ENCODE measurements at places on chromosomes 2 and 18. TPM values are rescaled to one million over a fixed set of nuclear protein-coding genes. Genes with fewer than 3 reads are reported as not detected.

DNA sequence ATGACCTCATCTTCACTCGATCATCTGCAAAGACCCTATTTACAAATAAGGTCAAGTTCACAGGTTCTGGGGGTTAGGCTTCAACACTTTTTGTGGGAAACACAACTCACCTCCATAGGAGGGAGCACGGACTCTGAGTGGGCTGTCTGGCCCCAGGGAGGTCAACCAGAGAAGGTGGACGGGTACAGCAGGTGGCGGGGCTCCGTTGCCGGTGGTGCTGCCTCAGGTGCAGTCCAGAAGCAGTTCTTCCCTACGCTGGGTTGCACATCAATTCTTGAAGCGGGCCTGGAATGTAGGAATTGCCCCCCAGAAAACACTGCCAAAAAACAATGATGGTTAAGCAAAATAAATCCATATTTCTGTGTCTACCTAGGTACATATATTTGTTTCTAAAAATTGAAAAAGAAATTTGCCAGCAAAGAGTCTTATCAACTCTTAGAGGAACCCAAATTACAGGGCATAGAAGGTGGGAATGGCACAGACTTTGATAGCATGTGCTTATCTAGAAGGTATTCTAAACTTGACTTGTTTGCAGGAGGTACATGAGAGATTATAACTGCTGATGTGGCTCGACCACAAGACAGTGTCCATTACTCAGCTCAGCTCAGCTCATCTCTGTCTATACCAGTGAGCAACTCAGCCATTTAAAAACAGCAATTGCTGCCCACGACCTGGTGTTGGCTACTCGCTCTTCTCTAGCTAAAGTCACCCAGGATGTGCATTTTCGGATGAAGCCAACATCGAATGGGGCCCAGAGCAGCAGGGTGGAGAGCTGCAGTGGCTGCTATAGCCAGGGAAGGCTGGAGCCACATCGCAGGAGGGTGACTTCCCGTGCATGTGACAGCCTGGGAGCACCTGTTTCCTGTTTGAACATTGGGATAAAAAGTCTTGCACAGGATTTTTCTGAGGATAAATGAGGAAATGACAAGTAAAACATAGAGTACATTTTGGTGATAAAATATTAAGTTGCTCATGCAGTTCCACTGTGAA, 128.7 kb downstream of the RNF144A start:
- no peak overlapping the region for H3K4me3 ChIP-seq
- no peak for DNase-seq
- H3K36me3 ChIP-seq: no peaks in the 10 kb centered on the region
- H3K27me3 ChIP-seq: peaks cover 16% of the 10 kb centered on the region

- H3K27me3 ChIP-seq: no peaks in the 10 kb centered on the region
- no peak overlapping the region for H3K4me3 ChIP-seq
- H3K36me3 ChIP-seq: peaks cover 7% of the 10 kb centered on the region
- no peak for DNase-seq
- H3K27ac ChIP-seq: no peak overlapping the region
These were observed 44.8 kb downstream of the ZAP70 start for GRCh38 chr2:97758131-97758705.

DNA sequence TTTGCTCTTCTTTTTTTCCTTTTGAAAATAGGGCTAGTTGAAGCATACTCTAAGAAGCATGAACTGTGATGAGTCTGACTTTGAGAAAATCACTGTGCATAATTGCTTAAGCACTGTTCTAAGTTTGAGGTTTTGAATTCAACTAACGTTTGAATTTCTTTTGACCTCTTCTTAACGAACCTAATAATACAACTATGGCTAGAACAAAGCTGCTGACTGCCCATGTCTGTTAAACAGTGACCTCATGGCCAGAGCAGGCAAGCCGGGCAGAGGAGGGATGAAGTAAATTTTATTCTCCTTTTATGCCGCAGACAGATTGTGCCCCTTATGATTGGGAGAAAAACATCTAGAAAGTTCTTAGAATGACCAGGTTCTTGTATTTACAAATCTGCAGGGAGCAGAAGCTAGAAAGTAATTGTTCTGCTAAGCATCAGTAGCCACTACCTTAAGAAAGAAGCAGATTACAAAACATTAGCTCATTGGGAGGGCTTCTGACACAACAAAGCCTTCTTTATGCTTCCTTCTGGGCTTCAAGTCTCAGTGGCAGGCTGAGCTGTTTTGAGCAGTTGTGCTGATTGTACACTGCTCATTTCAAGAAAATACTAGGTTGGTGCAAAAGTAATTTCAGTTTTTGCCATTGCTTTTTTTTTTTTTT, 97.8 kb upstream of the RASGRP3 start:
- no peak overlapping the region for H3K27ac ChIP-seq
- no peaks in the 10 kb centered on the region for H3K4me1 ChIP-seq
- H3K4me3 ChIP-seq: no peak overlapping the region
- no peak for DNase-seq
- no peaks in the 10 kb centered on the region for H3K27me3 ChIP-seq
- no peaks in the 10 kb centered on the region for H3K36me3 ChIP-seq

GRCh38 chr2:174574657-174575056, 22.9 kb downstream of the WIPF1 start:
- H3K4me1 ChIP-seq: 0 out of 2 replicates have a peak, but pooled peaks cover 5% of the 10 kb centered on the region
- no peaks in the 10 kb centered on the region for H3K27me3 ChIP-seq
- no peaks in the 10 kb centered on the region for H3K36me3 ChIP-seq
- H3K27ac ChIP-seq: no peak overlapping the region

GRCh38 chr2:217467331-217467730, 535.5 kb downstream of the TNS1 start:
- H3K27ac ChIP-seq: no peak overlapping the region
- DNase-seq: no peak
- H3K27me3 ChIP-seq: no peaks in the 10 kb centered on the region
- no peaks in the 10 kb centered on the region for H3K36me3 ChIP-seq
- no peaks in the 10 kb centered on the region for H3K4me1 ChIP-seq

DNA sequence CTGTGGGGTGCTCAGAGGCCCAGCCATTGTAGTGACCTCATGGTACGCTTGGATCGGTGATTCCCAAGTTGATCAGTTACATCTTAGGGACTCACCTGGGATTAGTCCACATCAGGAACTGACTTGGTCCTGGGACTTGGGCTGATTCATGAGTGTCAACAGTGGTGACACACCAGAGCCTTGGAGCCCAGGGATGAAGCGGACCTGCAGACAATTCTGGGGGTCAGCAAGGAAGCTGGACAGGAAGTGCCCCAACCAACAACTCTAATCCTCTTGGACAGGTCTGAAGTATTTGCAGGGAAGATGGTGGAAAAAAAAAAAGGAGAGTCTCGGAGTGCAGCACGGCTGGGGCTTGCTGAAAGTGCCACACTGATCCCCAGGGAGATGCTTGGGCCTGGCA, 288.6 kb downstream of the PHLPP1 start:
- no peaks in the 10 kb centered on the region for H3K36me3 ChIP-seq
- no peak overlapping the region for H3K4me3 ChIP-seq
- no peak for DNase-seq
- H3K27ac ChIP-seq: no peak overlapping the region
- H3K4me1 ChIP-seq: no peaks in the 10 kb centered on the region
- no peaks in the 10 kb centered on the region for H3K27me3 ChIP-seq

- H3K4me3 ChIP-seq: no peak overlapping the region
- H3K36me3 ChIP-seq: no peaks in the 10 kb centered on the region
- DNase-seq: peak; percentile 56
- peaks cover 36% of the 10 kb centered on the region for H3K4me1 ChIP-seq
These were observed 65.4 kb downstream of the TRPM8 start for GRCh38 chr2:233982421-233983121.

GRCh38 chr2:227906991-227907390, 35.6 kb downstream of the DAW1 start:
- DNase-seq: no peak
- H3K4me1 ChIP-seq: no peaks in the 10 kb centered on the region
- H3K27me3 ChIP-seq: no peaks in the 10 kb centered on the region

- H3K27ac ChIP-seq: peak overlapping the region; percentile 67
- H3K36me3 ChIP-seq: no peaks in the 10 kb centered on the region
- DNase-seq: peak; percentile 96
- H3K4me1 ChIP-seq: peaks cover 69% of the 10 kb centered on the region
- no peak overlapping the region for H3K4me3 ChIP-seq
These were observed 296.3 kb downstream of the DYSF start for GRCh38 chr2:71749671-71750101.

GRCh38 chr2:190440113-190440512, 32.0 kb downstream of the MFSD6 start:
- no peak overlapping the region for H3K4me3 ChIP-seq
- DNase-seq: no peak
- no peaks in the 10 kb centered on the region for H3K27me3 ChIP-seq
- H3K36me3 ChIP-seq: no peaks in the 10 kb centered on the region
- H3K27ac ChIP-seq: no peak overlapping the region

DNA sequence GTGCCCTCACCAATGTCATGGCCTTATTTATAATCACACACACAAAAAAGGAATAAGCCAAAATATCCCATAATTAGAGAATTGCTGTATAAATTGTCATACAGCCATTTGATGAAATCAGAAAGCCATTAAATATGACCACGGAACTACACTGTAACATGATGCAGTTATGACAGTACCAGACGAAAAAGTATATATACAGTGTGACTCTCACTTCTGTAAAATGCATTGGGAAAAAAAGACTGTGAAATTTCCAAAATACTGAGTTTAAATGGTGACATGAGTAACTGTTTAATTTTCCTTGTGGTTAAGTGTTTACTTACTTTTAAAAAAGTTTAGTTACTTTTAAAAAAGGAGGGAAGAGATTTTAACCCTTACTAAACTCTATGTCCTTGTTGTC, 25.4 kb downstream of the UXS1 start:
- no peak overlapping the region for H3K4me3 ChIP-seq
- H3K27ac ChIP-seq: no peak overlapping the region
- H3K4me1 ChIP-seq: peaks cover 17% of the 10 kb centered on the region
- H3K36me3 ChIP-seq: no peaks in the 10 kb centered on the region
- no peak for DNase-seq

DNA sequence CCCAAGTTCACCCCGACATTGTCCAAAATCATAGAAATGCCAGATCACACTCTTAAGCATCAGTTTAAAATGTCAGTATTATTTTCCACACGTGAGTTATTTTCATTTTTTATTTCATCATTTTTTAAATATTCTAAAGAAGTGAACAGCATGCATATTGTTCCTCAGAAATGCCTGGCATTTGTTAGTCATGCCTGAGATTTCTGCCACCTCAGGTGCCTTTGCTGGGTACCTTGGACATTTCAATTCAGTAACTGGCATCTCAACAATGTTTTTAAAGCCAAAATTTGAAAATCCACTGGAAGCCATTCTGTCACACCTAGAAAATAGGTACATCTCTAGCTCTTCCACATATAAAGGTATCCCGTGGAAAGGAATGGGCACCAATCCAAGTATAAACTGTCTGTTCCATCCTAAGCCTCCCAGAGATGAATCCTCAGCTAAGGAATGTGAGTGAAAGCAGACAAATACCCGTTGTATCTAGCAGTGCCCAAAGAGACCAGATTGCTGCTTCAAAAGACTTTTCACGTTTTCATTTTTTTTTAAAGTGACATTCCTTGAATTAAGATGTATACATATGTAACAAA, 159.8 kb downstream of the ZNF385B start:
- DNase-seq: peak; percentile 50
- no peak overlapping the region for H3K4me3 ChIP-seq
- no peaks in the 10 kb centered on the region for H3K27me3 ChIP-seq

Gene CRACDL
- 29.6 TPM for total RNA-seq

Gene TEX44
- total RNA-seq: not detected

Gene NRP2
- 25.5 TPM for total RNA-seq
